ENCODE measurements at places on chromosomes 1 and 21.

DNA sequence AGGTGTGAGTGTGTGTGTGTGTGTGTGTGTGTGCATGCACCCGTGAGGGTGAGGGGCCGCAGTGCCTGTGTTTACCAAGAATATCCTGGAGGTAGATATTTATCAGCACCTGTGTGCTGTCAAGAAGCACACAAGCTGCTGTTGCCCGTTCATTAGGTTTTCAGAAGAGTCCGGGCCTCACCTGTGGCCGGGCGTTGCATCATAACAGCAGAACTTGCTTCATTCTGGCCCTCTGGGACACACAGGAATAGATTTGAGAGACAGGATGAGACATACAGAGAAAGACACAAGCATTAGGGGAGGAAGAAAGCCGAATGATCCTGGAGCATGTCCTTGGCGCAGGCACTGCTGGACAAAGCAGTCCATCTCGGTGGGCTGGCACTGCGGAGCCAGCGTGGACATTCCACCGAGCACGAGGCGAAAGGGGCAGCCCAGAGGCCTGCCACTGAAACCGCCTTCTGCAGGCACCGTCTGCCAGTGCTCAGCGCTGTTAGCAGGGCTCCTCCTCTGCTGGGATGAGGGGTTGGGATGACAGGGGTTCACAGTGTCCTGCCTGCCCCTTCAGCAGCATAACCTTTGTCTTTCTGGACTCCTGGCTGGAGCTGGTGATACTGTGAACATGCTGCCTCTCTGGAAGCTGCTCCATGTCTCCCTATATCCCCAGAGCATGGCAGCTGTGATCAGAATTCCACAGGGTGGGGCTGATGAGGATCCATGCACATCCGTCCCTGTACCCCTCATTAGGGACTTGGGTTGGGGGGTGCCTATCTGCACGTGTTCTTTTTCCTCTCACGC, 81.1 kb downstream of the PEX14 start:
- no peak for DNase-seq

- DNase-seq, result no peak
Observed at GRCh38 chr1:38541223-38541622, 318.3 kb downstream of the RRAGC start.

- no peak for DNase-seq
Observed at GRCh38 chr21:42711667-42712066, 58.2 kb downstream of the PDE9A start.

DNA sequence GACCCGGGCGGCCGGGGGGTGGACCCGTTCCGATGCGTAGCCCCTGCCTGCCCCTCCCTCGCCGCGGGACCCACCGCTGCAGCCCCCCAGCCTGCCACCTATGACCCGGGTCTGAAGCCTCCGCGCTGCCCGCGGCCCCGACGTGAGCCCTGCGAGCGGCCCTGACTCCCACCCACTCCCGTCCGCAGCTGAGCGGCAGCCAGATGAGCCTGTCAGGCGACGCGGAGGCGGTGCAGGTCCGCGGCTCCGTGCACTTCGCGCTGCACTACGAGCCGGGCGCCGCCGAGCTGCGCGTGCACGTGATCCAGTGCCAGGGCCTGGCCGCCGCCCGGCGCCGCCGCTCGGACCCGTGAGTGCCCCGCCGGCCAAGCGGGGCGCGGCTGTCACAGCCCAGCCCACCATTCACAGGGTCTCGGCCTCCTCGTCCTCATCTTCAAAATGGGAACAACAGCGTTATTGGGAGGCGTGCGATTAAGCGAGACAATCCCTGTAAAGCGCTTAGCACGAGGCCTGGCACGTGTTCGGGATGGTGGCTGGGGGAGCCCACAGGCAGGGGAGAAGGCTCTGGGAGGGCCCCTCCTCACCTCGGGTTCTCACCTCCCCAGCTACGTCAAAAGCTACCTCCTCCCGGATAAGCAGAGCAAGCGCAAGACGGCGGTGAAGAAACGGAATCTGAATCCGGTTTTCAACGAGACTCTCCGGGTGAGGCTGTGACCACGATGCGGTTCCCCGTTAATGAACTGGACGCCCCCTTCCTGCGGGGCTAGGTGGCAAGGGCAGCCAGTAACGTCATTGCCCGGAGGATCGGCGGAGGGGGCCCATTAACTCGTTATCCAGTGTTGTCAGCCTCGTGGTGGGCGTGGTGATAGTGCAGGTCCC, 8.2 kb downstream of the SYTL1 start:
- DNase-seq, result no peak

DNA sequence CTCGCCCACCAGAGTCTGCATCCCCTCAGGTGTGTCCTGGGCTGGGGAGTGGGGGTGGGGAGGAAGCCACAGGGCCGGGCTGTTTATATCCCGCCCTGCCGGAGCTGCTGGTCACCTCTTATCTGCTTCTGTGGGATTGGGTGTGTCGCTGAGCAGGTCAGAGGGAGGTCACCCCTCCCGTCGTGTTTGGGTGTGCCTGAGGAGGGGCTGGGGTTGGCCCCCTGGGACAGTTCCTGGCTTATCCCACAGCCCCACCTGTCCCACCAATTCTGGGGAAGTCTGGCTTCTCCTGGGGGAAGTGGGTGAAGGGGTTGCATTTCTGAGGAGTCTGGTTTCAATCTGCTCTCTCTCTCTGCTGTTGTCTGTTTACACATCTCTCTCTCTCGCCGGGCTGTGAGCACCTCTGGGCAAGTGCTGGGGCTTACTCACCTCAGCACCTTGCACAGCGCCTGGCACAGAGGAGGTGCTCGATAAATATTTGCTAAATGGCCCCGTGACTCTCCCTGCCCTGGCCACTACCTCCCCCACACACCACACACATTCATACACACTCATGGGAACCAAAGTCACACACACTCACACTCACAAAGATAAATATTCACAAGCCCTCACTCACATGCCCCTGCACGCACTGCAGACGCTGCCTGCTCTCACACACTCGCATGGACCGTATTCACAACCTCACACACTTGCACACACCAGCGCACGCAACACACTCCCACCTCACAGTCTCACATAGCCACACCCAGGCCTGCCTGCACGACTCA, 8.3 kb downstream of the ELF3 start:
- no peak for DNase-seq

DNA sequence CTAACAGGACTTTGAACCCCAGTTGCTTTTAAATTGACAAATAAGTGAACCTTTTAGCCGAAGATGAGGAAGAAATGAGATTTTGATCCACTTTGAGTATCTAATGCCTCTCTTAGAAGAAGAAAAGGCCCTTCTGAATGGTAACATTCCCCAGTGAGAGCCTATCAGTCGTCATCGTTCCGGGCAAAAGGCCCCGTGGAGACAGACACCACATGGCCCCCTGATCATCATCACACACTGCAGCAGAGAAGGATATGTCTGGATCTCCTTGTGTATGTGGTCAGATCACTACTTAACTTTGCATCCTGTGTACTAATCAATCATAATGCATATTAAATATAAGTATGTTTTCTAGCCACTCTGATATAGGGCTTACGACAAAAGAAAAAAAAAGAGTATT, 87.3 kb upstream of the SMYD2 start:
- no peak for DNase-seq

DNA sequence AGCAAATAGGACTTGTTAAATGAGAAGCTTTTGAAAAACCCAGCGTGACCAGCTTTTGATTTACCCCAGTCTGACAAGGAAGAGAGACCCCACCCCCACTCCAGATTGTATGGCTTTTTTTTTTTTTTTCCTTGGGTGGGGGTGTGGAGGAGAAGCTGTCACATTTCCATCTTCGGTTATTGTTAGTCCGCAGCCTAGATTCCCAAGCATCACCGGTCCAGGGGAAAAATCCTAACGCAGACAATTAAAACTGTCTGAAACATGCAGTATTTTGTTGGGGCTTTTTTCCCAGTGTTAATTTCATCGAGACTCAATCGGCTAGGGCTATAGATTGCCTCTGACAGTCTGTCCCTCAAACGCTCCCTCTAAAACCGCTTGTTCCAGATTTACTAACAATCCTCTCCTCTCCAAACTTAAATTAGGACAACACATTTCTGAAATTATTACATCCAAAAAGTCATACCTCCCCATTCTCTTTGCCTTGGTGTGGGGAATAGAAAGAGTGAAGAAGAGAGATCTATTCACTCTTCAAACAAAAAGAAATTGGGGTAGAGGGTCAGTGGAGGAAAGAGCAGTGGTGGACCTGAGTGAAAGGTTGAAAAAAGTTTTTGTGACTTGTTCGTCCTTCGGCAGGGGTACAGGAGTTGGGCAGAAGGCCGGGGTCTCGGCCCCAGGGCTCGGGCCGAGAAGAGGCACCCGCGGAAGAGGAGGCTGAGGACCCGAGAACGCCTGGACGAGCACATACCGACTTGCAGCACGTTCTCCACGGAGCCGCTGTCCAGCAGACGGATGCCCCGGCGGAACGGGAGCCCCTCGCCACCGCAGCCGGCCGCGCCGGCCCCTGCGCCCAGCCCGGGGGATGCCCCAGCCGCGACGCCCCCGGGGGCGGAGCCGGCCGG, 1.1 kb downstream of the ZSWIM5 start:
- DNase-seq, result no peak

DNA sequence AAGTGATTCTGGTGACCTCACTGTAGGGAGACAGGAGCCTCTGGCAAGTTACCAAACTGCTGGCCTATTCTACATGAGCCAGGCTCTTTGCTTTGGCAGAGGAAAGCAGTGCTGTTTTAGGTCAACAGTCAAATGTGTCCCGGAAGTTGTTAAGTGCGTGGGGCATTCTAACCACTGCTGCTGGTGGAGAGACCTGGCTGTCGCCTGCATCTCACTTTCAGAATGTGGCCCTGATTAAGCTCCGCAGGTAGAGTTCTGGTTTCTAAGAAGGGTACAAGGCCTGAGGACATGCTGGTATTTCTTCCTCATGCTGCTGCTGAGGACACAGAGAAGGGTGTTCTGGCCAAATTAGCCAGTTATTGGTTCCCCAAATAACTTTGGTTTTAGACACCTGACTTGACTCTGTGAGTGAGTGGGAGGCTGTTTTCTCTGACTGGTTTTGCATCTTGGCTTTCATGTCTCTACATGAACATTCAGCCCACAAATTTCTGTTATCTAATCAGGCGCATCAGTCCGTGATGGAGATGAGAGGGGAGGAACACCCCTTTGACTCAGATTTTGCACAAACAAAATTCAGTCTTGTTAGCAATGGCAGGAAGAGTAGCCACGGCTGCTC, 120.8 kb downstream of the LMO4 start:
- DNase-seq, result no peak

DNA sequence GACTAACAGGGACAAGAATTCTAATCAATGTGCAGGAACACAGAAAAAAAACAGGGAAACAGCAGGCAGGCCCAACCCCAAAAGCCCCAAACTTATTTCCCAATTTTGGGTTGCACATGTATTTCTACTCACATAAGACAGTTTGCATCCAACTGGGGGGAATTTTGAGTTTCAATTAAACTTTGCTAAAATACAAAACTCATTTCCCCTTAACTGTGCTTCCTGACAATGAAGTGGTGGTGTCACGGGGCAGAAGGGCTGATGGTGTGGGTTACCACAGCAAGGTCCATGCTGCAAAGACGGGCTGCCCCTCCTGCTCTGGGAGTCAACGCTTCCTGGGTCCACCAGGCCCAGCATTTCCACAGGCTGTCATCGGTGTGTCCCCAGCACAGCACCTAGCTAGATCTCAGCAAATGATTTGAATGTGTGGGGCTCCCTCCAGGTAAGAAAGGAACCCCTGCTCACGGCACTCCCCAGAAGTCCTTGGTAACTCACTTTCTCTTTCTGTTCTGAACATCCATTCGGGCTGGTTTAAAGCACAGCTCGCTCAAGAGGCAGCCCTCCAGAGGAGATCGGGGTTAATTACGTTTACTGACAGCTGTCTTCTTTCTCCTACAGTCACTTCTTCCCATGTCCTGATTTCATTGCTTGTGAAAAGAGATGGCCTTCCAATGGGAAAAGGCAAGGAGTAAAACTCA, 27.4 kb downstream of the HIVEP3 start:
- DNase-seq, result no peak

- DNase-seq, result no peak
Observed at GRCh38 chr1:244224487-244225430, 173.7 kb downstream of the ZBTB18 start.

GRCh38 chr21:35102488-35103371, 53.6 kb upstream of the RUNX1 start:
- no peak for DNase-seq

- no peak for DNase-seq
Observed at GRCh38 chr1:191398551-191398950, 759.7 kb upstream of the RGS18 start.

GRCh38 chr1:177525176-177525575, 354.4 kb downstream of the BRINP2 start:
- no peak for DNase-seq

GRCh38 chr1:116521186-116521585, 49.6 kb downstream of the CD58 start:
- DNase-seq, result no peak

- DNase-seq, result no peak
Observed at GRCh38 chr1:65230731-65231481, 78.4 kb upstream of the DNAJC6 start.

Data from GOT3 (cell line).